Renal pelvis (tissue), 12 donors: ENCODE measurements at places on chromosomes 1 and 21. TPM values are rescaled to one million over a fixed set of nuclear protein-coding genes. Genes with fewer than 3 reads are reported as not detected.
A peak's percentile ranks its signal among the peaks of the same experiment; 100 is the strongest.

GRCh38 chr1:177209357-177209756 is 38.6 kb downstream of the BRINP2 start:
- DNase-seq, result peak; percentile 36

DNA sequence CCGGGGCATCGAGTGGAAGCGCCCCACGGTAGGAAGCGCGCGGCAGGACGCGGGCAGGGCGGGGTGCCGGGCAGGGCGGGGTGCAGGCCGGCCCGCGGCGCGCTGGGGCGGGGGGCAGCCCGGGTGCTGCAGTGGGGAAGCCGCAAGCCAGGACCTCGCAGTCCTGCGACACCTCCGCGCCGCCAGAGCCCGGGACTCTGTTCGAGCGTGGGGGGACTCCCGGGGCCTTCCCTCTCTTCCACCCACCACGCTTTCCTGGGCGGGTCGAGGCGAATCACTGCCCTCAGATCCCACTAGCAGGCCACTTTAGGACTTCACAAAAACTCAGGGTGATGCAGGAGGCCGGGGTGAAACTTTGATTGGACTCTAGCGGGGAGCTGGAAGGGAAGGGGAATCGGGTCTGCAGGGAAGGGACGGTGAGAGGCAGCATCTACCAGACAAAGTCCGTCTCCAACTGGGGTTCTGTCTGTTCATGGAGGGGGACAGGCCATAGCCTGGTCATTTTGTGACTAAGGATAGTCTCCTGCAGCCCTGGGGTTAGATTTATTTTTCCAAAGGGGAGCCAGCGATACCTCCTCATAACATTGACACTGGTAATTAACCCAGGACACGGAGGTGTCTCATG is 623 bp downstream of the CAPN2 start:
- DNase-seq, result no peak

SLC25A24 gene
- polyA plus RNA-seq, result 44.5 TPM

TSSK3 gene
- 9.6 TPM for polyA plus RNA-seq

HSD3B1 gene
- polyA plus RNA-seq, result 0.82 TPM
